GM04504 (cell line): ENCODE measurements at places on chromosomes 1 and 21.

- DNase-seq: no peak
These were observed 10.9 kb upstream of the CCT8 start for GRCh38 chr21:29084372-29084771.

DNA sequence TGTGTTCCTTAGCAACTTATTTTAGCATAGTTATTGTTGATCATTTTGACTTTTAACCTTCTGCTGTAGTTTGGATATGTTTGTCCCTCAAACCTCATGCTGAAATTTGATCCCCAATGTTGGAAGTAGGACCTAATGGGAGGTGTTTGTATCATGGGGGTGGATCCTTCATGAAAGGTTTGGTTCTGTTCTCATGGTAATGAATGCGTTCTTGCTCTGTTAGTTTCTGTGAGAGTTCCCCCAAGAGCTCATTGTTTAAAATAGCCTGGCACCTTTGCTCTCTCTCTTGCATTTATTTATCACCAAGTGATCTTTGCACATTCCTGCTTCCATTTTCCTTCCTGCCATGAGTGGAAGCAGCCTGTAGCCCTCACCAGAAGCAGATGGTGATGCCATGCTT is 372.1 kb upstream of the VAMP3 start:
- no peak for DNase-seq

DNA sequence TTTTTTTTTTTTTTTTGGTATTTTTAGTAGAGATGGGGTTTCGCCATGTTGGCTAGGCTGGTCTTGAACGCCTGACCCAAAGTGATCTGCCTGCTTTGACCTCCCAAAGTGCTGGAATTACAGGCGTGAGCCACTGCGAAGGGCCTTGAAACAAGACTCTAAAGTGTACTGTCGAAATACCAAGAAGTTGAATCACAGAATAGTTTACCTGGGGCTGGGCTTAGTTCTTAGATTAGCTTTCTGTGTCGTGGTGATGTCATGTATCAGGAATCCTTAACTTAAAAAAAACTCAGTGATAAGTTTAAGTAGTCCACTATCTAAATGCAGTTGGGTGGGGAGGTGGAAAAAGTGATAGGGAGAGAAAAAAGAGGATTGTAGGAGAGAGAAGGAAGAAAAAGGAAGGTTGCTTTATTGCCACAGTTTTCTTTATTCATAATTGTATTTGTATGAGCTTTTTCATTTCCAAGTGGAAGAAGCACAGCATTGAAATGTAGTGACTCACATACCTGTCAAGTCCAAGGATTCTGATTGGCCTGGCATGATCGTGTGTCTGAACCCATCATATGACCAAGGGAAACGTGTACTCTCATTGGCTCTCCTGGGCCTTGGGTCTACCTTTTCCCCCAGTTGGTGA is 13.4 kb downstream of the ITSN1 start:
- DNase-seq: no peak

DNA sequence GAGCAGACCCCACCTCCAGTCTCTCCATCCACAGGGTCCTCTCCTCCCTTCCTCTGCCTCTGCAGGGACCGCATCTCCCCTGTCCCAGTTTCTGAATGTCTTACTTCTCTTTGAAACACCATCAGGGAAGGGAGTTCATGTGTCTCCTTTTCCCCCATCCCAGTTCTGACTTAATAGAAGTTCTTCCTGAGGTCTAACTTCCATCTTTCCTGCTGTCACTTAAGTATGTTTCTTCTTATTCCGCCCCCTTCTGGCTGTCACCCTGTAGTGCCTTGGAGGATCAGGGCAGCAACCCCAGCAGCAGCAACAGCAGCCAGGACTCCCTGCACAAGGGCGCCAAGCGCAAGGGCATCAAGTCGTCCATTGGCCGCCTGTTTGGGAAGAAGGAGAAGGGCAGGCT is 29.3 kb downstream of the MYOG start:
- DNase-seq: no peak

DNA sequence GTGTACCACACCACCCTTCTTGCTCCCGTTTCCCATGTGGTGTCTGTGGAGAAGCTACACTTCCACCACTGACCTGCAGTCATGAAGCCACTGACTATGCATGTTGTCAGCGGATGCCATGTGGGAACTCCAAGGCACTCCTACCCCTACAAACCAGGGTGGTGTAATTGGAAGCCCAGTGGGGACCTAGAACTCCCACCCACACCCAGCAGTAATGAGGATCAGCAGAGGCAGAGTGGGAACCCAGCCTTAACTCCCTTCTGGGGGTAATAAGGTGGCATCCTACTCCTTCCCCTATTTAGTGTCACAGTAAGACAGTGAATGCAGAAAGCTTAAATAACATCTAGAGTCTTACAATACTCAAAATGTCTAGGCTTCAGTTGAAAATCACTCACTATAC is 78.4 kb downstream of the SPATA46 start:
- no peak for DNase-seq

- no peak for DNase-seq
These were observed 55.6 kb downstream of the PEX14 start for GRCh38 chr1:10530281-10530740.

- DNase-seq: no peak
These were observed 58.5 kb downstream of the HIVEP3 start for GRCh38 chr1:41860214-41860613.

- no peak for DNase-seq
These were observed 135.0 kb downstream of the KCNJ6 start for GRCh38 chr21:37780991-37781983.

- peak; percentile 48 for DNase-seq
These were observed 3.6 kb upstream of the CYB561D1 start for GRCh38 chr1:109490029-109490933.

GRCh38 chr1:55916481-55916880 is 662.9 kb downstream of the PLPP3 start:
- peak; percentile 55 for DNase-seq

GRCh38 chr1:98384461-98385141 is 276.9 kb upstream of the SNX7 start:
- DNase-seq: no peak

DNA sequence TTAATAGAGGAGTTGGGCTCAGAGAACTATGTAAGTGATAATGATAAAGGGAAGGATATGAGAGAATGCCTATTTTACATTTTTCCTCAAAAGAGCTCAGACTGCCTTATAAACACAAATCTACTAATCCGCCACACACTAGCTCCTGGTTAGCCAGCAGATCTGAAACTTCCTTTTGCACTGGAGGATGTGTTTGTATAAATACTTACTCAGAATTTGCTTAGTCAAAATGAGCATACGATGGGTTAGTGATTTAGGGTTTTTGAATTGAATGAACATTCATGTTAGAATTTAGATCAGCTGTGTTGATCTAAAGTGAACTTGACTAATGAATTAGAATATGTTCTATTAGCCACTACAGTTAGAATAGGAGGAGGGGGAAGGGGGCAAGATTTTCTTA is 9.1 kb upstream of the IER5 start:
- DNase-seq: no peak

DNA sequence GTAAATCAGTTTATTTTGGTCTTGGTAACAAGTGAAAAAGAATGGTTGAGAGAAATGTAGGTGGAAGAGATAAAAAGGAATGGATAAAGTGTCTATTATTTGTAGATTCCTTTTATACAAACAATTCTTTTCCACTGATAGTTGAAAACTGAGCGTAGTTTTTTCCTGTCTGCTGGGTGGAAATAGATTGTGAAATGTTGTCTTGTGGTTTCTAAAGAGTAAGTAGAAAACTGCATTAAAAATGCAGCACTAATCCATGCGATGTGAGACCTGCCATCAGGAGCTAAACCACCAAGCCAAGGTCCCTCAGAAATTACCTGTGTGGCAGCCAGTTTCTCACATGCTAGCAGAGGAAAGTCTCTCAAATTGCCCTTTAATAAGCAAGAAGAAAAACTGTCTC is 103.2 kb upstream of the SLC44A3 start:
- DNase-seq: no peak

DNA sequence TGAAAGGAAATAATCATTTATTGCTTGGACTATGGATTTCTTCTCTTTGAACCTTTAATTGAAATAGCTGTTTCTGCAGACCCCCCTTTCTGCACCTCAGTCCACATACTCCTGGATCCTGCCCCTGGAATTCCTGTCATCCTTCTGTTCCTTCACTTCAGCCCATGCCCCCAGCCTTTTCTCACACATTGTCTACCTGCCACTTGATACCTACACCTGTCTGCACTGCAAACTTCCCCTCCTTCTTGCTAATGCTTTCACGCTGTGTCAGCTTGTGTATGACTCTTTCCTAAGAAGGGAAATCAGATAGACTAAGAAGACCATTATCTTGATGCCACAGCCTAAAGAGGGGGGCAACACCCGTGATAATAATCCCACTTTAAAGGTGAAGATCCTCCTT is 80.3 kb upstream of the EXO1 start:
- DNase-seq: no peak

GRCh38 chr1:19330449-19331135 is 18.5 kb downstream of the SLC66A1 start:
- DNase-seq: no peak

GRCh38 chr1:155990005-155990739 is 11.8 kb upstream of the ARHGEF2 start:
- no peak for DNase-seq

- DNase-seq: peak; percentile 22
These were observed 83.2 kb downstream of the RGL1 start for GRCh38 chr1:183887826-183888819.

DNA sequence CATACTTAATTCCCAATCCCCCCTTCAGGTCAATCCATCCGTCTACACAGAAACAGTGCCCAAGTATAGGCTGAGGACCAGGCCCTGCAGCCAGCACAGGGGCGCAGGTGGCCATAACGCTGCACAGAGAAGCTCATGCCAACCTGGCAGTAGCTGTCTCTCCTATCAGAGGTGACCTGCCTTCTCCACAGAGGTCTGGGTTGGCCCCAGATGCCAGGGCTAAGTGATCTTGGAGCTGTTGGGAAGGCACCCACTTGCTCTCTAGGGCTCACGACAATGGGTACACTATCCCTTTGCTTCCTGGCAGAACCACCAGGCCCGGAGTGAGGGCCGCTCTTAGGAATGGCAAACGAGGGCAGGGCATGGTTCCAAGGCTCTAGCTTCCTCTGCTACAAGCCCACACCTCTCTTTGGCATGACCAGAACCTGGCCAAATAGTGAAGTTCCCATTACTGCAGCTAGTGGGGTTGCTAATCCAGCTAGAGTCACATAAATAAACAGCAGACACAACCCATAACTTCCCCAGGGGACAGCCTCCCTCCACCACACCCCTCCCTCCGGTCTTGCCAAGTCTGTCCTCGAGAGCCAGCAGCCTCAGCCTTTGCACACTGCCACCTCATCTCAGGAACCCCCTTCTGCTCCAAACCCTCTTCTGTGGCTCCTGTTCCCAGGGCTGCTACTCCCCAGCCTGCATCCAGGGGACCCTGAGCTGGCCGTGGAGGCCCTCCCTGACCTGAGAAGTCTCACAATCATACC is 113.0 kb downstream of the GLIS1 start:
- no peak for DNase-seq

DNA sequence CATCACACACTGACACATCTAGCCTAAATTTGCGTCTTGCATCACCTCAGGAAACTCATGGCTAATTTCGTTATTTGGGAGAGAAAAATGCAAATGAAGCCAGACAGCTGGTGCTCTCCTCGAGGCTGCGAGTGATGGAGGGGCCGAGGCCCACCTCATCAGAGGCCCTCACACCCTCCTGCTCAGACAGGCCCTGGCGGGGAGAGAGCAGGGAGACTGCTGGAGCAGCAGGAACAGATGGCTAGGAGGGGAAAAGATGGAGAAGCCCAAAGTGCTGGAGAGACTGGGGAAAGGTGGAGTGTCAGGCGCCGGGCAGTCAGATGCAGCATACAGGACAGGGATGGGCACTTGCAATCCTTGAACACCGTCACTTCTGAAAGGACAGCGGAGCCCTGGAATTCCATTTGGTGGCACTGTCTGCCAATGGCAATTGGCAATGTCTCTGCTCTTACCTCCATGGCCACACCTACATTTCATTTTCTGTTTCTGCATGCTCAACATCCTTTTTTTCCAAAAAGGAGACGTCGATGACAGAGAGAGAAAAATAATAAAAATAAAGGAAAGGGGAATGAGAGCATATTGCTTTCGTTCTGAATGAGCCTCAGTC is 286.2 kb downstream of the SPATA17 start:
- DNase-seq: no peak

DNA sequence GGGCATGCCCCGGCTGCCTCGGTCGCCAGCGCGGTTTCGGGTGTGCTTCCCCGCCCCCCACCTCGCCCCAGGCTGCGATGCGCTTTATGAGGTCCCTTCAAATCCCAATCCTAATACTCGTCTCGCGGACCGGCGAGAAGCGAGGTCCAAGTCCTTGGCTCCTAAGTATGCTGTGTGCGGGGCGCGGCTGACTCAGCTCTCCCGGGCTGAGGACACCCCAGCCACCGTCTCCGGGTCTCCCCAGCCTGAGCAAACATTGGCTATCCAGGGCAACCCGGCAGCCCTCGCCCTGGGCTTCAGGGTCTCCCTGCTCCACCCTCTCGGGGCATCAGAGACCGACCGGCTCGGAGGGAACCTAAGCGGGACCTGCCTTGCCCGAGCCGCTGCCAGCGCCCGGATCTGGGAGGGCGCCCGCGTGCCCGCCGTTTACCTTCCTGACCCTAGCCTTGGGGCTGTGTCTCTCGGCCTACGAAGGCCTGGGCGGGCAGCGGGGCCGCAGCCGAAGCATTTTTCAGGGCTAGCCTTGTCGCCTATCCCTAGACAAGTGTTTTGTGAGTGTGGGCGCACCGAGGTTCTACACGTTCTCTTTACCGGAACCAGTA is 1.2 kb downstream of the ITPKB start:
- no peak for DNase-seq

GRCh38 chr1:11174261-11174942 is 14.8 kb upstream of the ANGPTL7 start:
- no peak for DNase-seq

DNA sequence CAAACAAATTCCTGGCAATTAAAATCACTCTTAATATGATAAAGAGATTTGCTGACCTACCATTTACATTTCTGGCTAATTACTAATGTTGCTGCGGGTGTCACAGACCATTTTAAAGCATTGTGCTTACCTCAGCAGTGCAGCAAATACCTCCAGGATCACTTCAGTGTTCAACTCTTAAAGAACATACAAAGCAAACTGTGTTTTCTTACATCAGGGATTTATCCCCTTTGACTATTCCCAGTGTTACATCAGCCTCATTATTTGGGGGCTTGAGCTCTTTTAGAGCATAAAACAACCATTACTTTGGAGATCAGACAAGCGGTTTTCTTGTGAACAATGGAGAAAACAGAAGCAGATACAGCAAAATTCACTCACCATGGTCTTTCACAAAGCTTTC is 185.4 kb downstream of the LYPLAL1 start:
- DNase-seq: no peak

DNA sequence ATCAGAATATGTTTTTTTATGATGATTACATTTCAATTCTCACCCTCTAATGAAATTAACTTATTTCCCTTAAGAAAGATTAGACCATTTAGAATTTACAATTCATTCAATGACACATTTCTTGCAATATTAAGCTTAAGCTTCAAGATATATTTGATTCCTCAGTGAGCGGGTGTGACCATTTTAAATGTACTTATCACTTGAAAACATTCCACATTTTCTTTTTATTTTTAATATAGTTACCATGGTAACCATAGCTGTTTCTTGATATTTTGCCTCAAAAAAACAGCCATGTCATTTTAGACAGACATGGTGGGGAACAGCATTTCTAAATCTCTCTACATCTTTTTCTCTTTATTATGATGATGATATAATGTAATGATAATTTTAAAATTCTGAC is 1029.0 kb upstream of the B3GALT2 start:
- no peak for DNase-seq

- DNase-seq: no peak
These were observed 87.7 kb downstream of the INTS7 start for GRCh38 chr1:211947396-211948295.
